Stimulated activated CD4-positive, alpha-beta T cell treated with anti-CD3 and anti-CD28 coated beads, Interleukin-15, amount 100 ng/mL, for 1 hour (primary cell): ENCODE measurements at places on chromosomes 7 and 10.

DNA sequence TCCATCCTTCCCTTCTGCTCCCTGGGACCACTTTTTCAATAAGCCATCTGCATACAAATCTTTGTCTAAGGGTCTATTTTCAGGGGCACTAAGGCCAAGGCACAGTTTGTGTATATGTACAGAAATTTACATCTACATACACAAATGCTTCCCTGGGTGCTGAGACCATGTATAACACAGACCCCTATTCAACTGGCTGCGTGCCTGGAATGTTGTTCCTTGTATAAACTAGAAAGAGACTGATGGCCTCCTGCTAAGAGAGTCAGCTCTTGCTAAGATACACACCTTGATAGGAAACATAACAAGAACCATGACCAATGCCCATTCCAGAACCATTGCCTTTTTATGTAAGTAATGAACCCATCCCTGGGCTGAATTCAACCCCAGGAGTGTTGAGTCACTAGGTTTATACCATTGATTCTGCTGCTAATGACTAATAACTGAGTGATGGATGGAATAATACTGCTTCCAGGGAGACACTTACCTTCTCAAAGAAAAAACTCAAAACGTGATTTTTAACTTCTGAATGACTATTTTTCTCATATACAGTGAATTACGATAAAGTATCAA lies 290.7 kb downstream of the FGFR2 start:
- DNase-seq, result no peak

DNA sequence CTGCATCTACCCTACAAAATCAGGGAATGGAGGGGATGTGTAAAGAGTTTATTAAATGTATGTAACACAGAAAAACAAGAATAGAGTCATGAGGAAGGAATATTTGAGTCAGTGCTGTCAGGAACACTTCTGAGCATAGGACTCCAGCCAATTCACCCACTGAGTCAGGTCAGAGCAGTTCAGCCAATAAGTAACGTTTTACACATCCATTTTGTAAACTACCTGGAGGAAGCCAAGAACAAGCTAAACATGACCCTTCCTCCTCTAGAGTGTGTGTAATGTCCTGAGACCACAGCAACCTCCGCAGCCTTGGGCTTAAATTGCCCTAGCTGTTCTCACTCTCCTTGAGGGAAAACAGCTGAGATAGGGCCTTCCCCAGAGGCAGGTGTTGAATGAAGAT lies 691.5 kb upstream of the LRRN3 start:
- DNase-seq, result no peak

DNA sequence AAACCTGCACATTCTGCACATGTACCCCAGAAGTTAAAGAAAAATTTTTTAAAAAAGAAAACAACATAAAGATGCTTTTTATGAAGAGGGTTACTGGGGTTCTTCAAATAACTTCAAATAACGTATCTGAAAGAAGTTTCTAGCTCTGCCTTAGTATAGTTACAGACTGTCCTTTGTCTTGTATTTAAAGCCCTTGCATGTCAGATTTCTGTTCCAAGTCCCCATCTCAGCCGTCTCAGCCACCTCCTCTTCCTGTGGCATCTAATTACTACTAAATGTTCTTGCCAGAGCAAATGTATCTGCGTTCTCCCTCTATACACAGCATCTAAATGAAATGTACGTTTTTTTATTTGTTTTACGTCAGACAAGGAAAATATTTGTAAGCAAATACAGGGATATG lies 89.4 kb upstream of the AKR1E2 start:
- DNase-seq, result no peak

DNA sequence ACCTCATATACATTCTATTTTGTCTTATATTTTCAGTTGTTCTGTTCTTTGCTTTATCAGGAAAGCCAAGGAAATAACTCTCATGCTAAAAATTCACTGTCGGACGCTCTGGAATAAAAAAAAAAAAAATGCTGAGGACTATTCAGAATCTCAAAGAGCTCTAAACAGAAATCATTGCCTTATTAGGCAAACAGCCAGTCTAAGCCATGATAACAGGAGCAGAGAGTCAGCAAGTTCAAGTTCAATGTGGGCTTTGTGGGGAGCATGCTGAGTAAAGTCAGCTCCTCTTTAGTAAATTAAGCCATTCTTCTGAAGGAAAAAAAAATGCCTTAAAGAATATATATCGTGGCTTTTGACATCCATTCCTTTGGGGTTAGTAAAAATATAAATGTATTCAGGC lies 13.6 kb upstream of the FAM13C start:
- DNase-seq, result no peak

DNA sequence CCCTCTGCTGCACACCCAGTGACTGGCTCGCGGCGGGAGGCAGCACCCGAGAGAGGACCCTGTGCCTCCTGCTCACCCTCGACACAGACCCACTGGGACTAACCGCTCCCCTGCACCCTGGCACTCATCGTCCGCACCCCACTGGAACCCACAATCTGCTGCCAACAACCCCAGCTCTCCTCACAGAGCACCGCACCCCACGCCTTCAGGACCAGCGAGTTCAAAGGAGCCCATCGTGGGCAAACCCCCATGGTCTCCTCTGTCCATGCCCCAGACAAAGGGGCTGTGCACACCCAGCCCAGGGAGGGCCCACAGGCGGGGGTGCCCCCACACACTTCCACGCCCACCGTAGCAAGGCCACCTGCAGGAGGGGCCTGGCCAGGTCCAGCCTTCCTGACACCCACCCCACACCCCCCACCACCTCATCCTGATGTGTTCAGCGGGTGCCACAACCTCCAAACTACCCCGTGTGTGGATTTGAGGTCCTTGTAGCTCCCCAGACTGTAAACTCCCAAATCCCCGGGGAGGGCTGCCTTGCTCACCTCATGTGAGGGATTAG lies 14.0 kb downstream of the RASGEF1A start:
- peak; percentile 0 for DNase-seq

- no peak for DNase-seq
Measured at GRCh38 chr10:44462338-44462914, 77.5 kb upstream of the CXCL12 start.

DNA sequence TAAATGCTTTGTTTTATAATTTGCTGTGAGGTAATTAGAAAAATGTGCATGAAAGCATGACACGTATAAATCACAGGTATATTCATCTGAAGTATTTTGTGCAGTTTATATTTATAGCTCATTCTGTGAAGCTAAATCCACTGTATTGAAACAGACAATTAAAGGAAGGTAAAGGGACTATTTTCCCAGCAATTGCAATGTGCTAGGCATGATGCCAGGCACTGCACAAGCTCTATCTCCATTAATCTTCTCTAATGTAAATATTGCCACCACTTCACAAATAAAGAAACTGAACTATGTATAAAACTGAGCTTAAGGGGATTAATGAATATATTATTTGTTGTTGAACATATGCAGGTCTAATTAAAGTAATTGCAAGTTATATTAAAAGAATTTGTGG lies 1012.5 kb downstream of the NRG3 start:
- DNase-seq, result no peak

GRCh38 chr10:21080261-21080660 lies 183.2 kb upstream of the NEBL start:
- no peak for DNase-seq

GRCh38 chr10:118698421-118698820 lies 56.3 kb downstream of the CACUL1 start:
- peak; percentile 48 for DNase-seq

DNA sequence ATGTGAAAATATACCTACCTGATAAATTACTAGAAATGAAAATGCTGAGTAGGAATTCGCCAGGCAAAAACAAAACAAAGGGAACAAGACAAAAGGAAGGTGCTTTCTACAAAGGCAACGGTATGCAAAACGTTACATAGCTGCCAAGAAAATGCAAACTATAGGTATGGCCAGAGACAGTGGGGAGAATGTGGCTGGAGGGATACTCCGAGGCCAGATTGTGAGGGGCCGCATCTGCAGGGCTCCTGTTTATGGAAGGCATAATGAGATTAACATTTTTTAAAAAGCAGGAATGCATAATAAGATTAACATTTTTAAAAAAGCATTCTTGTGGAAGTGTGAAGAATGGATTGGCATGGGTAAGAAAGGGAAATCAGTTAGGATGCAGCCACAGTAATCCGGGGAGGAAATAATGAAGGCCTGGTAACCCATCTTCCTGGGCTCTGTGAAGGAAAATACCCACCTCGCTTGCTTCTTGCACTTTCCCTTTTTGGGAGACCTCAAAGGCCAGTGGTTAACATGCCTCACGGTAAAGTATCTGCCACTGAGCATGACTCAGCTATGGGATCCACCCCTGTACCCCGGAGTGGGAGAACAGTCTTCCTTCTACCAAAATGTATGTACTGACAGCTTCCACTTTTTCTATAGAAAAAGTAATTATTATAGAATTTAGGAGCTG lies 145.8 kb upstream of the LRRN3 start:
- no peak for DNase-seq

- DNase-seq, result no peak
Measured at GRCh38 chr10:110181451-110181850, 26.0 kb upstream of the MXI1 start.

- DNase-seq, result no peak
Measured at GRCh38 chr10:67045404-67045803, 119.6 kb downstream of the LRRTM3 start.

DNA sequence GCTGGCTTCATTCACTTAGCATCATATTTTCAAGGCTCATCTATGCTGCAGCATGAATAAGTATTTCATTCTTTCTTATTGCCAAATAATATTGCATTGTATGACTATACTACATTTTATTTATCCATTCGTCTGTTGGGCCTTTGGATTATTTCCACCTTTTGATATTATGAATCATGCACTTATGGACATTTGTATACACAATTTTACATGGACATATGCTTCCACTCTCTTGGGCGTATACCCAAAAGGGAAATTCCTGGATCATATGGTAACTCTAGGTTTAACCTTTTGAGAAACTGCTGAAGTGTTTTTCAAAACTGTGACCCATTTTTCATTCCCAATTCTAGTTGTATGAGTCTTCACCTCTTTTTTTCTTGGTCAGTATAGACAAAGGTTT lies 80.3 kb upstream of the GNAI1 start:
- DNase-seq, result no peak

DNA sequence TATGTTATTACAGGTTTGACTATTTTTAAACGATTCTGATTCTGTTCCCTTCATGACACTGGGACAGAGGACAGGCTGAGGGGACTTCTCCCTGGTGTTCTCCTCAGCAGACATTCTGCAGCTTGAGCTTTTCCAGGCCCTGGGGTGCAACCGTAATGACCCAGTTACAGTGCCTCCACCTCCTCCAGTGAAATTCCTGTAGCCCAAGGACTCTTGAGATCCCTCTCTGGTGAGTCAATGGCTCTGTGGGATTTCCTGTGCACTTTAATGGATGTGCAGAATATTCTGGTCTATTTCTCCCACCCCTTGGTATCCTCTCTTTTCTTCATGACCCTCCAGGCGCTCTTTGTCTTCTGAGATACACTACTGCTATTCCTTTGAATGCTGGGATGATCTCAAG lies 319.3 kb downstream of the INHBA start:
- no peak for DNase-seq

GRCh38 chr7:158049271-158049670 lies 538.4 kb downstream of the PTPRN2 start:
- no peak for DNase-seq

GRCh38 chr7:134818613-134819345 lies 39.3 kb downstream of the CALD1 start:
- no peak for DNase-seq

GRCh38 chr10:96618653-96619052 lies 31.8 kb upstream of the TM9SF3 start:
- no peak for DNase-seq

DNA sequence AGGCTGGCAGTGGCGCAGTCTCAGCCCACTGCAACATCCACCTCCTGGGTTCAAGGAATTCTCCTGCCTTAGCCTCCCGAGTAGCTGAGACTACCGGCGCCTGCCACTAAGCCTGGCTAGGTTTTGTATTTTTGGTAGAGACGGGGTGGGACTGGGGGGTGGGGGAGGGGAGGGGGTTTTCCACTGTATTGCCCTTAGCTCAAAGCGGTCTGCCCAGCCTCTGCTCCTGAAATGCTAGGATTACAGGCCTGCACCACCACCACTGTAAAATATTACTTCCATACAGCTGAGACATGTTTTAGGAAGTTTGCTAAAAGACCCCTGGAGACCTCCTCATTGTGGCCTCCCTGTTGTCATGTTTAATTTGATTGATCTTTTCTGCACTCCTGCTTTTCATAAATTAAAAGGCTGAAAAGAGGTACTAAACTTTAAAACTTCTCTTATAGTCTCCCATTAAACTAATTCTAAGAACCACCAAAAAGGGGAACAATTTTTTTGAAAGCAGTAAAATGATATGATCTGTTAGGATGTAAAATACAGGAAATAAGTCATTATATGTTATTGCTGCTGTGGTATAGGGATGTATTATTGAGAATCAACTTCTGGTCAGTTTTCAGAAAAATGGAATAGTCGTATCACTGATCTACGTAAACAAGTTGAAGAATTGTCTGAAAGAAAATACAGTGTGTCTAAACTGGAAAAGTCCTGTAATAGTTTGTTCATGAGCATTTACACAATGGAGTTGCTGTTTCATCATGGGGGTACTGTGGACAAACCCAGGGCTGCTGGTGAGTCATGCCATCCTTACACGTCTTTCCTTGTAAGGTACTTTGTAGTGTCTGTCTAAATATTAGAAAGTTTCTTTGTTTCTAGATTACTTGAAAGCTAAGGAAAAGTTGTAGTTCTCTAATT lies 72.9 kb upstream of the TMEM248 start:
- no peak for DNase-seq

GRCh38 chr7:142329062-142329790 lies 71.4 kb upstream of the PRSS58 start:
- no peak for DNase-seq

- no peak for DNase-seq
Measured at GRCh38 chr7:7682861-7683260, 35.5 kb downstream of the RPA3 start.
